GM04504 (cell line): ENCODE measurements at places on chromosomes 1 and 21.

DNA sequence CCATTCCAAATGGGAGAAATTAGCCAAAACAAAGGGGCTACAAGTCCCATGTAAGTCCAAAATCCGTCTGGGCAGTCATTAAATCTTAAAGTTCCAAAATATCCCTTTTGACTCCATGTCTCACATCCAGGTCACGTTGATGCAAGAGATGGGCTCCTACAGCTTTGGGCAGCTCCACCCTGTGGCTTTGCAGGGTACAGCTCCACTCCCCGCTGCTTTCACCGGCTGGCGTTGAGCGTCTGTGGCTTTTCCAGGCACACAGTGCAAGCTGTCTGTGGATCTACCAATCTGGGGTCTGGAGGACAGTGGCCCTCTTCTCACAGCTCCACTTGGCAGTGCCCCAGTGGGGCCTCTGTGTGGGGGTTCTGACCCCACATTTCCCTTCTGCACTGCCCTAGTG is 130.2 kb downstream of the TPR start:
- DNase-seq: no peak

- DNase-seq: peak; percentile 86
These were observed 40.0 kb downstream of the GADD45A start for GRCh38 chr1:67724928-67725560.

- no peak for DNase-seq
These were observed 44.5 kb upstream of the DARS2 start for GRCh38 chr1:173779936-173780335.

GRCh38 chr1:226806988-226807387 is 63.4 kb upstream of the PSEN2 start:
- no peak for DNase-seq

DNA sequence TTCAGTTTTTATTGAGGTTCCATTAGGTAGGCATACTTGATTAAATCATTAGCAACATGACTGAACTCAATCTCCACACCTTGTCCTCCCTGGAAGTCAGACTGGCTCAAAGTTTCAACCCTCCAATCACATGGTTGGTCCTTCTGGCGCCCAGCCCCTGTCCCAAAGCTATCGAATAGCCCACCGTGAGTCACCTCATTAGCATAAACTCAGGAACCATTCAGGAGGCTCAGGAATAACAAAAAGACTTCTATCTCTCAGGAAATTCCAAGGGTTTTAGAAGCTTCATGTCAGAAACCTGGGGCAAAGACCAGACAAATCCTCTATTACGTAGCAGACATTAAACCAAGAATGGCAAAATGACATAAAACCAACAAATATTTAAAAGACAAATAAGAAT is 78.6 kb downstream of the RGS2 start:
- no peak for DNase-seq

GRCh38 chr1:57576756-57577155 is 152.9 kb upstream of the DAB1 start:
- no peak for DNase-seq

DNA sequence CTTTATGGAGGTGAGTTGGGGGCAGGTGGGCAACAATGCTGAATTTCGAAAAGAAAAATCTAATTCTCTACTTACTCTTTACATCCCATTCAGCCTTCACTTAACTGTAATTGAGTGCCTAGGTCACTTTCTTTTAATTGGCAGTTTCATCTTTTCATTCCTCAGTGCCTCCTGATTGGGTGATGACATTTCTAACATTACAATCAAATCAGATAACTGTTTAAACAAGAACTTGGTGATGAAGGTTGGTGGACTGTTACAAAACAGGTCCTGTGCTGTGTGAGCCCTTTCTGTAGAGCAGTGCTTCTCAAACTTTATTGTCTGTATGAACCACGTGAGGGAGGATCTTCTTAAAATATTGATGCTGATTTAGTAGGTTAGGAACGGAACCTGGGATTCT is 40.1 kb upstream of the KCNQ4 start:
- no peak for DNase-seq

DNA sequence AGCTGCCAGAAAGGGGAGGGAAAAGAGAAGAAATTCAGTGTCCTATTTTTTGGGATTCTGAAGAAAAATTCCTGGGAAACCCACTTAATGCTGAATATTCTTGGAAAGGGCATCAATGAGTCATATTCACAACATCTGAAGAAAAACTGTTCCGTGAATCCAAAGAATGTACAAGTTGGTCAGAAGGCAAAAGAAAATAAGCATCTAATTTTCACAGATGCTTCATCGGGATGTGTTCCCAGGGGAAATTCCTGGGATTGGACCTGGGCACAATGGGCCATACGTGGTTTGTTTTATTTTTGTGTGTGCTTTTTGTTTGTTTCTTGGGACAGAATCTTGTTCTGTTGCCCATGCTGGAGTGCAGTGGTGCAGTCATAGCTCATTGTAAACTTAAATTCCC is 112.2 kb downstream of the MAP3K21 start:
- DNase-seq: no peak

- no peak for DNase-seq
These were observed 9.7 kb upstream of the KRTAP7-1 start for GRCh38 chr21:30839304-30839703.

DNA sequence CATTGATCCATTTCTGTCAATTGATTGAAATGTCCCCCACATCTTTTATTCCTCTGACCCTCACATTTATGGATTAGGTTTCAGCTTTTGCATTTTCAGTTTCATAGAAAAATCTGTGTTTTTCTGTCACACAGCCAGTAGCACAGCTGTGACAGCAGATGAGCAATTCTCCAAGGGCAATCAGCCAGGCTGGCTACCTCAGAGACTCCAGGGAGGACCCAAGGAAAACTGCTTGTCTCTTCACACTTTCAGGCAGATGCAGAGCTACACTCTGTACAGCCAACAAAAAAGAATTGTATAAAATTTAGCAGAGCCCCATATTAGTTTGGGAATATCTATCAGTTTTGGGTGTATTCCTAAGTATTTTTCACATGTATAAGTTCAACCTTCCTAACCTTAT is 257.2 kb downstream of the LRRC7 start:
- peak; percentile 17 for DNase-seq

GRCh38 chr1:150012611-150013010 is 2.1 kb upstream of the OTUD7B start:
- no peak for DNase-seq

DNA sequence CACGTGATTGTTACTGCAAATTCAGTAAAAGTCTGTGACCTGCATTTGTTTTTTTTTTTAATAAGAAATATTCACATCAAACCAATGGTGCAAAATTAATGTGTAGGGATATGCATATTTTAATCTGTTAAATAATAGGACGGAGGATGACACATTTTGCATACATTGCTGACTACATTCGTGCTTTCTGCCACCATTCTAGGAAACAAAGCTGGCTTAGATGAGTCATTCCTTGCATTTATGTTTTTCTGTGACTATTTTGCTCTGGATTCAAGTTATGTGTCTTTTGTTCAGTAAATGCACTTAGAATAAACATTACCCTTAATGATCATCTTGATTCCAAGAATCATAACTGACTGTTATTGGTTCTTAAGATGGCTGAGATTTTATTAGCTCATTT is 23.9 kb upstream of the CYYR1 start:
- DNase-seq: no peak

GRCh38 chr1:153527023-153527682 is 8.6 kb downstream of the S100A6 start:
- no peak for DNase-seq

- DNase-seq: peak; percentile 41
These were observed 135.5 kb downstream of the SETD4 start for GRCh38 chr21:35924714-35925301.

- DNase-seq: no peak
These were observed 11.9 kb downstream of the LGALS8 start for GRCh38 chr1:236535662-236536161.

- DNase-seq: no peak
These were observed 201.7 kb downstream of the NRIP1 start for GRCh38 chr21:14862794-14863720.

DNA sequence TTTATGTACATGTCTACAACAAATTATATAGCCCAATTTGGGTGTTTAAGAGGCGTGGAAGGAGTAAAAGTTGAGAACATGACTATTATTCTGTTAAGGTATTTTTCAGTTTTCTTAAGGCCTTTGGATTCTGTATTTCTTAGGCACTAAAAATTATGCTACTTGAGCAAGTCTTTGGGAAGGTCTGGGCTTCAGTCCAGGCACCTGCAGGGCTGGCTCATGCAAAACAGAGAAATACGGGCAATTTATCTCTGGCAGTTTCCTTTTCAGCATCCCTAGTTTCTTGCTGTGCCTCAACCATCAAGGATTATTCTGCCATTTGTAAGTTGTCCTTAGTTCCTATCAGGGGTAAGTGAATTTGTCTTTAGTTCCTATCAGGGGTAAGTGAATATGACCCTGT is 358.8 kb upstream of the B3GALT2 start:
- no peak for DNase-seq

GRCh38 chr1:151259351-151259750 is 4.8 kb downstream of the PSMD4 start:
- no peak for DNase-seq

- no peak for DNase-seq
These were observed 46.9 kb upstream of the SMYD2 start for GRCh38 chr1:214233856-214234634.

GRCh38 chr1:107286125-107286524 is 145.3 kb downstream of the NTNG1 start:
- no peak for DNase-seq

- no peak for DNase-seq
These were observed 16.3 kb downstream of the CCDC17 start for GRCh38 chr1:45607404-45608074.

DNA sequence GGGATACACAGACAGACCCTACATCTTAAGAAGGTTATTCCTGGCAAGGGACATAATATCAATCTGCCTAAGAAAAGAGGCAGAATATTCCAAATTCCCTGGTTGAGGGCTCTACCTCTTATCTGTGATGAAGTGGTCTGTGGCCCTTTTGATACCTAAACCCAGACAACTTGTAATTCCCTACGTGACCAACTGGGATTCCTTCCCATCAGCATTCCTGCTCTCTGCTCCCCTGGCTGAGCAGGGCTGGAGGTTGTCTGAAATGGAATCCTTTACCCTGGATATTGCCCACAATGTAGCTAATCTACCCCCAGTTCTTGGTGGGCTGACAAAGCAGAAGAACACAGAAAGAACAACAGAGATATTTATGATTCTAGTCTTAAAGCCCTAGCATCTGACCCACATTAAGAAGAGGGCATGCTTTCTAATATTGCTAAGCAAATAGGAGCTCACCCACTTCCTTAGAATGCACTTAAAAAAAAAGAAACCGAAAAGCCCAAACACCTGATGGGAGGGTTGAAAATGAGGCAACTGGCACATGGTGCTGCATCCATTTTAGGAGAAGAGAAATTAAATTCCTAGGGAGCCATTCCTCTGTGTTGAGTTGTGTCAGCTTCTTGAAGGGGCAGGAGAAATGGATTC is 36.8 kb downstream of the GADD45A start:
- no peak for DNase-seq

GRCh38 chr1:70720109-70720508 is 309.0 kb downstream of the CTH start:
- DNase-seq: no peak

DNA sequence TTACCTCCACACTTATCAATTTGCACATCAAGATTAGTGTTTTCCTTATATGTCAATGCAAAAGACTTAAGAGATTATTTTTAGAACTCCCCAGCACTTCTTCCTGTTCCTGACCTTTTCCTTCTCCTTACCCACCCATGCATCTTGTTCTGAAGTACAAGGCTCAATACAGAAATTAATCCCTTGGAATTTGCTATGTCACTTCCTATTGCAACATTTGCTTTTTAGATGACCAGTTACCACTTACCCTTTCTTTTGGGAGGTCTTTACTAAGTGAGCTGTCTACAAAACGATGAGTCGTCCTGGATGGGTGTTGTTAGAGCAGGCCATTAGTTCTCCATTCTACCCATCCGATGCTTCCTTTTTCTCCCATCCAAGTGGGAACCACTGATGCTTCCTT is 221.2 kb downstream of the FMN2 start:
- peak; percentile 54 for DNase-seq

DNA sequence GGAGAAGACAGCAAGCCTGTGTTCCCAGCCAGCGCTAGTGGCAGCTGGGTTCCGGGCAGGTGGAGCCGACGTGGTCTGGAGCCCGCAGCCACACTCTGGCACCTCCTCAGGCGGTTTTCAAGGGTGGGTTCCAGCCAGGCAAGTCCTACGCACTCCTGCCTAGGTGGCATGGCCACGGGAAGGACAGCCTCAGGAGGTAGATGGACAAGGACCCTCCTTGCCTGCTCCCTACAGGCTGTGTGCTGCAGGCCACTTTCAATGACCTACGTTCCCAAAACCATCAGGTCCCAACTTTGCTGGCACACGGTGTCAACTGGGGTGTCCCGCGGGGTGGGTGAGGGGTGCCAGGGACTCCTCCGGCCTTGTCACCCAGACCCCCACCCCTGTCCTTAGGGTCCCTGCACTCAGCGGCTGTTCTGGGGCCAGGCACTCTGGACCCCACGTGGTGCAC is 6.7 kb upstream of the PTGER3 start:
- no peak for DNase-seq

DNA sequence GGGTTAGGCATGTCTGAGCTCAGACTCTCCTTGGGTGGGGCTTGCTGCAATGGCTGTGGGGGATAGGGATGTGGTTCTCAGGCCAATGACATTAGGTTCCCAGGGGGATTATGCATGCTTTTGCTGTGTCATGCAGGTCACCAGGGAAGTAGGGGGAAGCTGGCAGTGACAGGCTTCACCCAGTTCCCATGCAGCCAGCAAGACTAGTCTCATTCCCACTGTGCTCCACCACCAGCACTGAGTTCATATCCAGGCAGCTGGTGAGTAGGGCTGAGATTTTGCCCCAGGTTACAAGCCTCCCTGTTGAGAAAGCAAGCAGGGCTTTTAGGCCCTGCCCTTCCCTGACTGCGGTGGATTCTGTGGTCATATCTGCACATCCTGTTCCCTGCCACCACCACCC is 32.1 kb upstream of the PLA2G5 start:
- no peak for DNase-seq

DNA sequence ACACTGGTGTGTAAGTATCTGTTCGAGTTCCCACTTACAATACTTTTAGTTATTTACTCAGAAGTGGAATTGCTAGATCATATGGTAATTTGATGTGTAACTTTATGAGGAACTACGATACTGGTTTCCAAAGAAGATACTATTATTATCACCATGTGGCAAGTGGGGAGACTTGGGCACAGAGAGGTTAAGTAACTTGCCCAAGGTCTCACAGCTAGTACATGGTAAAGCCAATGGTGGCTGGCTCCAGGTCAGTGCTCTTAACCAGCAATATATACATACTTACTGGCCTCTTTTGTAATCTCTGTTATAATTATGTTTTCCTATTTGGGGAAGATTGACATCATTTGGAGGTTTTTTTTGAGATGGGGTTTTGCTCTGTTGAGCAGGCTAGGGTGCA is 138.9 kb upstream of the HNRNPU start:
- DNase-seq: no peak

GRCh38 chr21:32554832-32555638 is 30.3 kb downstream of the TCP10L start:
- no peak for DNase-seq

DNA sequence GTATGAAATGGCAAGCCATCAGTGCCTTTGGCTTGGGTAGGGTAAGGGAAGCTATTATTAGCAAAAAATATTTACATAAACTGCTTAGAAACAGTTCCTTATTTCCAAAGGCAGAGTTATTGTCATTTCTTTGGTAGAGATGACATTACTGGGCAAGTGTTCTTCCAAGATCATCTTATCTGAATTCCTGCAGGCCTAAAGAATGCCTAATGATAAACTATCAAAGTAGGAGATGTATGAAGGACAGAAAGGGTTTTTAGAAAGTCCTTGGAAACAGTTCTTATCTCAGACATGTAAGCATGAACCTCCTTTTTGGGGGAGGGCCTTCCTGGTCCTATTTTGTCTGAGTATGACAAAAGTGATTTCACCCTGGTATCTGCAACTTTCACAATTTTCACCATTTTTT is 5.1 kb upstream of the FRRS1 start:
- DNase-seq: no peak
